Endothelial cell (in vitro differentiated cells): ENCODE measurements at places on chromosomes 5 and 9.

GRCh38 chr5:65475336-65475735 lies 6.4 kb downstream of the ADAMTS6 start:
- no peak for DNase-seq
- H3K27me3 ChIP-seq: no peaks in the 10 kb centered on the region
- H3K36me3 ChIP-seq: no peaks in the 10 kb centered on the region
- no peak overlapping the region for H3K4me3 ChIP-seq

- no peak overlapping the region for H3K4me3 ChIP-seq
- no peaks in the 10 kb centered on the region for H3K36me3 ChIP-seq
- H3K27me3 ChIP-seq: peaks cover 1% of the 10 kb centered on the region
- H3K27ac ChIP-seq: no peak overlapping the region
- DNase-seq: no peak
- H3K4me1 ChIP-seq: no peaks in the 10 kb centered on the region
Observed at GRCh38 chr9:90941661-90942060, 140.0 kb downstream of the SYK start.

DNA sequence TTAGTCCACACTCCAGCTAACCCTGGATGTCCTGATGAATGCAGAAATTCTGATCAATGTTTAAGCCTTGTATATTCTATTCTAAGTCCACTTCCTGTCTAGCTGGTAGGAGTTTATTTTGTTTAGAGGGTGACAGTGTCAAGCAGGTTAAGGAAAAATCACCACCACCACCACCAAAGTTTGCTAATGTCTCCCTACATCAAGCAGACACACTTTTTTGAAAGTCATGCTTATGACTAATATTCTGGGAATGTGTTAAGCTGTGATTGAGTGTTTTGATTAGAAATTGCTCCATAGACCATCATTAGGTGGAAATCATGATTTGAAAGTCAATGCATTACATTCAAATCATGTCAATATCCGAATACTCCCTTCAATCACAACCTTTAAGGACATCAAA lies 1530.1 kb downstream of the MAT2B start:
- H3K36me3 ChIP-seq: no peaks in the 10 kb centered on the region
- no peak overlapping the region for H3K27ac ChIP-seq
- no peaks in the 10 kb centered on the region for H3K4me1 ChIP-seq

- peaks cover 2% of the 10 kb centered on the region for H3K27me3 ChIP-seq
- H3K36me3 ChIP-seq: peaks cover 9% of the 10 kb centered on the region
- peaks cover 5% of the 10 kb centered on the region for H3K4me1 ChIP-seq
- no peak for DNase-seq
Observed at GRCh38 chr9:114163517-114163951, 8.2 kb downstream of the COL27A1 start.

GRCh38 chr5:123350742-123351141 lies 72.5 kb downstream of the CEP120 start:
- no peaks in the 10 kb centered on the region for H3K27me3 ChIP-seq
- DNase-seq: no peak
- H3K27ac ChIP-seq: no peak overlapping the region
- no peak overlapping the region for H3K4me3 ChIP-seq

DNA sequence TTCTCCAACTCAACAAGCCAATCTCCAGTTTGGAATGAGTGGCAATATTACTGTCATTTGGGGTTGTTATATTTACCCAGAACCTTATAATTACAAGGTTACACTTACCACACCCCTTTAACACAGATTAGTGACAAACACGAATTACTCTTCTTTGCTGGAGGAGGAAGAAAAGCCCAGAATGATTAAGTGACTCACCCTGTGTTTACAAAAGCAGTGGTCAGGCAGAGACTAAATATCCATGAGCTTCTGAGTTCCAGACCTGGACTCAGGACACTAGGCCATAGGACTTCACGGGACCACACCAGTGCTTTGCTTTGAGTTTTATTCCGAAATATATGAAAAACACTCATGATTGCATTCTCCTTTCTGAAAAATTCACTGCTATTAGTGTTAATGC lies 370.8 kb downstream of the TLE1 start:
- H3K27ac ChIP-seq: no peak overlapping the region
- H3K27me3 ChIP-seq: no peaks in the 10 kb centered on the region
- no peak for DNase-seq

DNA sequence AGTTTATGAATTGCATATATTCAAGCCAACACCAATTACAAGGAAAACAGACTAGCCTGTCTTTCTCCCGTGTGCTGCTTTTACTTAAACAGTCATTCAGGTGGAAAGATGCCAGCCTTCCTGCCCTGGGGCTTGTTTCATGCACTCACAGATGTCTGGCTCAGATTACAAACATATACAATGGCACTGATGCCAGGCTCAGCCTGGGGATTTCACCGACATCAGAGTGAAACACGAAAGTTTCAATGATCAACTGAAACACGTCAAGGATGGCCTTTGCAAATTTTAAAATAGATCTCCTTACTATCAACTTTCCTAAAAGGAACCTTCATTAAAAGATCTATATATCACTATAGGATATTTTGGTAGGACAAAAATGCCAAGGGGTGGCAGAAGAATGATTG lies 1576.5 kb downstream of the EFNA5 start:
- DNase-seq: no peak
- H3K4me3 ChIP-seq: no peak overlapping the region
- H3K27me3 ChIP-seq: no peaks in the 10 kb centered on the region
- peaks cover 2% of the 10 kb centered on the region for H3K4me1 ChIP-seq

GRCh38 chr5:75566710-75567309 lies 44.4 kb upstream of the ANKDD1B start:
- H3K36me3 ChIP-seq: peaks cover 32% of the 10 kb centered on the region
- peaks cover 1% of the 10 kb centered on the region for H3K27me3 ChIP-seq
- no peak for DNase-seq
- peaks cover 3% of the 10 kb centered on the region for H3K4me1 ChIP-seq
- H3K4me3 ChIP-seq: no peak overlapping the region
- H3K27ac ChIP-seq: no peak overlapping the region

DNA sequence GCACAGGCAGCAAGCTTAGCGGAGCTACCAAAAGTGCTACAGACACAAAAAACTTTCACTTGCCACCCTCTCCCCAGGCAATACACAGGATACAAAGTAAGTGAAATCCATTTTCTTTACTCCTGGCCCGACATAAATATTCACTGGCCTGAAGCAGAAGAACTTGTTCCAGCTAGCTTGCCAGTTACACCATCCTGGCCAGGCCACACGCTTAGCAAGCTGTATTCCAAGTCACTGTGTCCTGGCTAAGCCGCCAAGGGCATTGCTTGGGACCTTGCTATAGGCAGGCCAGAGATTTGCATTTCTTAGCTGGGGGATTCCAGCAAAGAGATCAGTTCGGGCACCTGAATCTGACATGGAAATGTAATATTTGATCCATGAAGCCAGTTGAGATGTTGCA lies 71.0 kb upstream of the SLC1A3 start:
- H3K4me1 ChIP-seq: no peaks in the 10 kb centered on the region
- no peak for DNase-seq
- no peaks in the 10 kb centered on the region for H3K27me3 ChIP-seq
- no peaks in the 10 kb centered on the region for H3K36me3 ChIP-seq
- H3K4me3 ChIP-seq: no peak overlapping the region

GRCh38 chr5:156815988-156816599 lies 34.0 kb upstream of the PPP1R2B start:
- H3K27me3 ChIP-seq: no peaks in the 10 kb centered on the region
- no peaks in the 10 kb centered on the region for H3K36me3 ChIP-seq
- DNase-seq: peak; percentile 43
- H3K4me1 ChIP-seq: peaks cover 7% of the 10 kb centered on the region

GRCh38 chr5:174281855-174282254 lies 236.3 kb downstream of the NSG2 start:
- H3K4me1 ChIP-seq: no peaks in the 10 kb centered on the region
- H3K36me3 ChIP-seq: no peaks in the 10 kb centered on the region
- peaks cover 2% of the 10 kb centered on the region for H3K27me3 ChIP-seq
- no peak overlapping the region for H3K4me3 ChIP-seq
- H3K27ac ChIP-seq: no peak overlapping the region
- no peak for DNase-seq

- no peak for DNase-seq
- no peak overlapping the region for H3K27ac ChIP-seq
- H3K36me3 ChIP-seq: peaks cover 5% of the 10 kb centered on the region
- peaks cover 8% of the 10 kb centered on the region for H3K4me1 ChIP-seq
- no peak overlapping the region for H3K4me3 ChIP-seq
- H3K27me3 ChIP-seq: peaks cover 2% of the 10 kb centered on the region
Observed at GRCh38 chr5:137921931-137922330, 32.7 kb downstream of the PKD2L2 start.

- H3K4me1 ChIP-seq: no peaks in the 10 kb centered on the region
- no peak overlapping the region for H3K27ac ChIP-seq
- no peak overlapping the region for H3K4me3 ChIP-seq
- H3K36me3 ChIP-seq: no peaks in the 10 kb centered on the region
- no peak for DNase-seq
Observed at GRCh38 chr5:51449026-51449425, 65.8 kb downstream of the ISL1 start.

- H3K4me3 ChIP-seq: no peak overlapping the region
- no peak overlapping the region for H3K27ac ChIP-seq
- H3K27me3 ChIP-seq: no peaks in the 10 kb centered on the region
- H3K36me3 ChIP-seq: no peaks in the 10 kb centered on the region
- DNase-seq: no peak
- no peaks in the 10 kb centered on the region for H3K4me1 ChIP-seq
Observed at GRCh38 chr5:59521476-59521875, 372.1 kb downstream of the PDE4D start.

GRCh38 chr5:50697739-50698138 lies 31.3 kb downstream of the PARP8 start:
- H3K4me1 ChIP-seq: no peaks in the 10 kb centered on the region
- no peak for DNase-seq
- H3K27ac ChIP-seq: no peak overlapping the region
- no peaks in the 10 kb centered on the region for H3K36me3 ChIP-seq
- H3K4me3 ChIP-seq: no peak overlapping the region

- H3K27me3 ChIP-seq: peaks cover 2% of the 10 kb centered on the region
- H3K27ac ChIP-seq: no peak overlapping the region
- no peak overlapping the region for H3K4me3 ChIP-seq
- H3K4me1 ChIP-seq: no peaks in the 10 kb centered on the region
- no peak for DNase-seq
Observed at GRCh38 chr9:79201636-79202035, 370.1 kb upstream of the TLE4 start.

DNA sequence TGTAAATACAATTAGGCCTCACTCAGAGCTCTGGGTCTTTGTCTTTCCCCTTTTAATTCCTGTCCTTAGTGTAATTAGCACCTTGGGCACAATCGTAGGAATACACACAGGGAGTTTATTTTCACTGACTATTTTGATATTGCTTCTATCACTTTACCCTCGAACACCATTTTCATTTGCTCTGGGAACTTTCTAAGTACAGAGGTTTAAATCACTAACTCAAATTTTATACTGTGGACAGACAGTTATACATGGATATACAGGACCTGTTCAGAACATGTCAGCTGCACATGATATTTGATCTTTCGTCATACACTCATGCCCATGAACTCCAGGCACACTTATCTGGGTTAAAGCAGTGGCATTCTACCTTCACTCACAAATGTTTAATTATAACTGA lies 217.8 kb upstream of the TMEM161B start:
- no peak overlapping the region for H3K4me3 ChIP-seq
- H3K27ac ChIP-seq: no peak overlapping the region
- DNase-seq: no peak
- H3K36me3 ChIP-seq: no peaks in the 10 kb centered on the region

GRCh38 chr5:65961633-65962032 lies 35.3 kb downstream of the ERBIN start:
- no peak for DNase-seq
- H3K4me1 ChIP-seq: peaks cover 17% of the 10 kb centered on the region
- peaks cover 3% of the 10 kb centered on the region for H3K27me3 ChIP-seq
- no peak overlapping the region for H3K4me3 ChIP-seq
- no peak overlapping the region for H3K27ac ChIP-seq

DNA sequence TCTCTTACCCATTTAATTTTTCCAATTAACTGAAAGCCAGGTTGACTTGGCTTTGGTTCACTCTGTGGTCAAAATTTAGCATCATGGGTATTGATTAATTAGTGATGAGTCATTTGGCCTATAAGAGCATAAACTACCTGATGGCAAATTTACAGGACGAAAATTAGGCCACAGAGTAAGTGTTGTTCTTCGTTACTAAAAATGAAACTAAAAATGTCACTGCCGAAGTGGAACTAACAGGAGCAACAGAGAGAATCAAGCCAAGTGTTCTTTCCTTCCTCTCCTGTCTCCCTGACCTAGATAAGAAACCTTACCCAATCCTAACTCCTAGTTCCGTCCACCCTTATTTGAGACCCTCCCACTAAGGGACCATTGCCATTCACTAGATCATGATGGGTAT lies 176.9 kb downstream of the RAB3C start:
- H3K27me3 ChIP-seq: no peaks in the 10 kb centered on the region
- no peak for DNase-seq
- no peak overlapping the region for H3K4me3 ChIP-seq

DNA sequence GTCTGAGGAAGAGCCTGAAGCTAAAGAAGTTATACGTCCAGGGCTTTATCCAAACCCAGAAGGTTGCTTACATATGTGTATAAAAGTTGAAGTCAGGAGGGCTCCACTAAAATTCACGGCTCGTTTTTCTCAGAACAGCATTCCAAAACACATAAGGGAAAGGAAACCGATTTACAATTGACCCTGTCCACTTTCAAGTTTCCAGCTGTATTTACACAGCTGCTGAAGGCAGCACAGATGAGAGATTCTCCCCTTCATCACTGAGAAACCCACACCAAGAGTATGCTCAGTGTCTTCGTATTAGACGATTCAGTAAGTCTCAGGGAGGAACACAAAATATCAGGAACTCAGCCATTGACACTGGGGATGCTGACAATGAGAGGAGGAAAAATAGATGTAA lies 5.9 kb upstream of the NREP start:
- H3K27ac ChIP-seq: peak overlapping the region; percentile 91
- H3K4me3 ChIP-seq: no peak overlapping the region
- H3K36me3 ChIP-seq: peaks cover 4% of the 10 kb centered on the region
- peaks cover 40% of the 10 kb centered on the region for H3K4me1 ChIP-seq
- peaks cover 8% of the 10 kb centered on the region for H3K27me3 ChIP-seq
- no peak for DNase-seq
